ENCODE measurements at places on chromosomes 7 and 10.

DNA sequence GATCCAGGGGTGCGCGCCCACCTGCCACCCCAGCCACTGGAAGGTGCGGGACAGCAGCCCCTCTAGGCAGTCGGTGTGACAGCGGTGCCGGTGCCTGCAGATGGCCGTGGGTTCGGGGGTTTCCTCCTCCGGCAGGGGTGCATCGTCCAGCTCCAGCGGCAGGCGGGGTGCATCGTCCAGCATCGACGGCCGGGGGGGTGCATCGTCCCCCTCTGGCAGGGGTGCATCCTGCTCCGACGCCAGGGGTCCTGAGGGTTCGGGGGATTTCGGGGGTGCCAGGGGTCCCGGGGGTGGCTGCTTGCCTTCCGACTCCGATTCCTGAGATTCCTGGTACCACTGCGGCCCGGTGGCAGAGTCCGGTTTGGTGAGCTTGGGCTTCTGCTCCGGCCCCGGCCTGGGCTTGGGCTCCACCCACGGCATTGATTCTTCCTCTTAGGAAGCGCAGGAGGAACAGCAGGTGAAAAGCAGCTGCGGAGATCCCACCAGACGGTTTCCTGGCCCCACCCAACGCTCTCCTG is 90.2 kb upstream of the RAB18 start:
- DNase-seq, result no peak

GRCh38 chr10:22086730-22087401 is 83.3 kb upstream of the DNAJC1 start:
- peak; percentile 92 for DNase-seq

DNA sequence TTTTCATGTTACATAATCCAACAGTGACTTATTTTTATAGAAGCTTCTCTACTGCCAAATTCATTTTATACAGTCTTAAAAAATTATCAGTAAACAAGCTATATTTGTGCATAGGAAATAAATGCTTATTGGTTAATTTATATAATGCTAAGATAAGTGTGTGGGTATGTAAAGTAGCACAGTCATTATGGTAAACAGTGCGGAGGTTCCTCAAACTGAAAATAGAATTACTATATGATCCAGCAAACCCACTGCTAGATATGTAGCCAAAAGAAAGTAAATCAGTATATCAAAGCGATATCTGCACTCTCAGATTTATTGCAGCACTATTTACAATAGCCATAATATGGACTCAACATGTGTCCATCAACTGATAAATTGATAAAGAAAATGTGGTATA is 71.1 kb downstream of the ATRNL1 start:
- DNase-seq, result no peak

DNA sequence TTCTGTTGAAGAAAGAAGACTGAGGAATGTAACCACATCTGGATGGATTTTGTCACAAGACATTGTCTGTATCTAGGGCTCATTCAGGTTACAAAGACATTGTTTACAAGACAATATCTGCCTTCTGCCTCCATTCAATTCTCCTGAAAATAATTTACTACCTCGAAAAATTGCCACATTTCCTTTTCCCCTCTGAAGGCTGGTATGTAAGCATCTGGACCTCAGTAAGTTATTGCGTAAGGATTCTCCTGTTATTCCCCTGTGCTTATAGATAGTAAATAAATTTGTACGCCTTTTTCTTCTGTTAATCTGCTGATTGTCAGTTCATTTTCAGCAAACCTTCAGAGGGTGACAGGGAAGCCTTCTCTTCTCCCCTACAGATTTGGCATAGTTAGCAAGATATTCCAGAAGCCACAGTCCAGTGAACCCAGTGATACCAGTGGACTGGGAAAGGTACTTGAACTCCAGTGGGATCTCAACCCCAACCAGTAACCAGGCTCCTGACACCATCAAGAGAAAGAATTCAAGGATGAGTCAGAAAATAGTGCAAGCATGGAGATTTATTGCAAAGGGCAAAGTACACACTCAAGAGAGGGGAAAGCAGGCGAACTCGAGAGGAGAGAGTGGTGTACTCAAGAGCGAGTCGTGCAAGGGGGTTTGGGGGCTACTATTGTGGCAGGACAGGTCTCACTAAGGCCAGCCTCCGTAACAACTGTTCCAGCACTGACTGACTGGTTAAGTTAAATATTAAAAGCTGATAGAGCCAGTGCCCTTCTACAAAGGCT is 706.9 kb upstream of the GHITM start:
- no peak for DNase-seq

DNA sequence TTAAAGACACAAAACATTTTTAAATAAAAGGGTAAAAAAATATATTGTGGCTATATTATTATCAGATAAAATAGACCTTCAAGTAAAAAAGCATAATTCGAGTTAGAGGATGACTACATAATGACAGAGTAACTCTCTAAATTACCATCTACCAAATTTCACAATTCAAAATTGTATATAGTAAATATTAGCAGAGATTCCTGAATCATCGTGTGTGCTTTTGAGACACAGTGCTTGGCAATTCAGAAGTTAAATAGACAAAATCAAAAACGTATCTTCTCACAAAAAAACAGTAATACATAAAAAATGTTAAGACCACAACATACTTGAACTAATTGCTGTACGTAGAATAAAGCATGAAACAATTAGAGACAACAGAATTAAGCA is 110.4 kb downstream of the AHR start:
- peak; percentile 63 for DNase-seq

DNA sequence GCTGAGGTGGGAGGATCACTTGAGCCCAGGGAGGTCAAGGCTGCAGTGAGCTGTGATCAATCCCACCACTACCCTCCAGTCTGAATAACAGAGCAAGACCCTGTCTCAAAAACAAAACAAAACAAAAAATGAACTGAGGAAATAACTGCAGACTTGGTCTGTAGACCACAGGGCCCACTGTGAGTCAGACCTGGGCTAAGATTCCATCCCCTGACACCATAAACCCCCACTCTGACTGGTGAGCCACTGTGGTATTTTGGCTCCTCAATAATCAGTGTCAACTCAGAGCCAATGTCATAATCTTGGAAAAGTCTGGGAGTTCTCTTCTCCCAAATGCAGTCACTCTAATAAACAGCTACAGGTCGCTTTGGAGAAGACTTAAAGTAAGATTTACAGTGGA is 24.0 kb upstream of the ERCC6 start:
- peak; percentile 81 for DNase-seq

- DNase-seq, result peak; percentile 26
Observed at GRCh38 chr7:132400561-132401142, 175.6 kb downstream of the PLXNA4 start.

DNA sequence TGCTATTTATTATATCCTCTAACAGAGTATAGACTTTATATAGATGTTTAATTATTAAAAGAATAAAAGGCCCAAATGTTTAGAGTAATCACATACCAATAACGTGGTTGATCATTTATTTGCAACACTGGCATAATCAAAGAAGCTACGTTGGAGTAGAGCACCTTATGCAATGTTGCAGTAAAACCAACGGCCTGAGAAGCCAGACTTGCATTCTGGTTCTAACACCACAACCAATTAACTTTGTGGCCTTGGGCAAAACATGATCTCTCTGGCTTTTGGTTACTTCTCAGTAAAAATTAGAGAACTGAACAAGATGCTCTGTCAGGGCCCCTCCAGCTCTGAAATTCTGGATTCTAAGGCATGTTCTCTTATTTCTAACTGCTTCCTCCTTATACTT is 476.2 kb downstream of the GRM8 start:
- DNase-seq, result no peak

- peak; percentile 84 for DNase-seq
Observed at GRCh38 chr7:29684787-29685650, 121.3 kb upstream of the WIPF3 start.

DNA sequence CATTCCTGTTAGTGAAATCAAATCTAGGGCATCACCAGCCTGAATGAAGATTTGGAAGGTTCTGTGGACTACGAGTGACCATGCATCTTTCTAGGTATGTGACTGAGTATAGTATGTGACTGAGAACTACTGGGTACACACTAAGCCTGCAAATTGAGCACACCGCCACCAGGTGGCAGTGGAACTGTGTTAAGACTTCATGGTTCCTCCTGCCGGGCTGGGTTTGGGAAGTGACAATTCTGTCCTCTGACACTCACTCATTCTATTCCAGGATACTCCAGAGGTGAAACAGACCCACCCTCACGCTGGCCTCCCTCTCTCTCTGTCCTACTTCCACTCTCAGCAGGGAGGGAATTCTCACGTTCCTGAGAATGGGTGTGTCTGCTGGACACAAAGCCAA is 84.0 kb upstream of the TMEM248 start:
- no peak for DNase-seq

- DNase-seq, result no peak
Observed at GRCh38 chr7:87511510-87511909, 36.0 kb upstream of the ABCB4 start.

GRCh38 chr7:27245798-27246691 is 3.4 kb downstream of the EVX1 start:
- DNase-seq, result peak; percentile 57

- DNase-seq, result no peak
Observed at GRCh38 chr10:1187151-1187854, 131.1 kb downstream of the WDR37 start.

DNA sequence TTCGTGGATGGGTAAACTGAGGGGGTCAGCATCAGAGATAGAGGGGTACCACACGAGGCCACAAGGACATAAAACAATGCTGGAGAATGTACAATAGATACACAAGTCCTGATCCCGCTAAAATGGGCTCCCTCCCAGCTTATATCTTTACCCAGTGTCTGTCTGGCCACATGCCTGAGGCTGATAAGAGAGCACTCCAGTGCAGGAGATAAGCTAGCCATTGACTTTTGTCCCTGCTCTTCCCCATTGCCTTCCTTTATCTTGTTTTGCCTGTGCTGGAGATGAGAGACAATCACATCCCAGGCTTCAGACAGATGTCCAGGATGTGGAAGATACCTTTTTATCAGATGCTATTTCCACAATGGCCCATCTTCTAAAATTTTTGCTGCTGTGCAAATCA is 6.0 kb downstream of the GAD2 start:
- no peak for DNase-seq

- no peak for DNase-seq
Observed at GRCh38 chr10:125961743-125962142, 65.4 kb downstream of the FANK1 start.

All from GM23248 (cell line).